ENCODE measurements at places on chromosomes 3 and 15. TPM values are rescaled to one million over a fixed set of nuclear protein-coding genes. Genes with fewer than 3 reads are reported as not detected.

- no peak for DNase-seq
These were observed 28.1 kb downstream of the ADIPOQ start for GRCh38 chr3:186870421-186871201.

DNA sequence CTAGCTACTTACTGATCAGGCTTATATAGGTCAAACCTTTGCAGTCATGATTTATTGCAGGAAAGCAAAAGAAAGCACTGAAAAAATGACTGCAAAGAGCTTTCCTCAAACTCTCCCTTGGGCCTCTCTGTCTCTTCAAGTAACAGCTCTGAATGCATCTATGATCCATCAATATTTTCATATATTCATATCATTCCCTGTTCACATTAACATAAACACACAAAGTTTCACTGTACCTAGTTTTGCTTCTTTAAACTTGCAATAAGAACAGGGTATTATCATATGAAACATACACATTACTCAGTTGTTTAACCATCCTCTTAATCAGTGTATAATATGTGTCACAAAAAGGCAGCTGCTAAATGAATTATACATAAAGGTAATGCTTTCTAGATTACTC lies 107.9 kb upstream of the ARL6 start:
- no peak for DNase-seq

DNA sequence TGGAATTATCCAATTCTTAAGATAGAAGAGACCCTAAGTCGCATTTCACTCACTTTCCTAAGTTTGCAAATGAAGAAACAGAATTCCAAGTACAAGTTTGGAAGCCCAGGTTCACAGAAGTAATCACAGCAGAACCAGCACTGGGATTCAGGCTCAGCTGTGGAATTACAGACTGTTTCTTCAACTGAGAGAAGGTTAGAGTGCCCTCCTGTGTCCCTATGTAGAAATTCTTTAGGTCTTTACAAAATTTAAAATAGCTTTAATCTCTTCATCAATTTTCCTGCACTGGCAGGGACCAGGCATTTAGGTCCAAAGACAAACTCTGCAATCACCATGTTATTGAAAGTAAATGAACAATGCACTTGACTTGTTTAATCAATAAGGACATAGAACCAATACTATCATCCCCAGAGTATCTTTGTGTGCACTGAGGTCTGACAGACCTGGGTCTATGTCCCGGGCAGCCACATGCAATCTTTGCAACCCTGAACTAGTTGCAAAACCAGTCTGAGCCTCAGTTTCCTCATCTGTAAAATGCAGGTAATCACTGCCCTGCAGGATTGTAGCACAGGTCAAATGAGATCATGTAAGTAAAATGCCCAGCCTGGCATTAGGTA lies 96.3 kb upstream of the ZBED2 start:
- DNase-seq, result peak; percentile 74

- no peak for DNase-seq
These were observed 4.4 kb upstream of the SNX22 start for GRCh38 chr15:64146885-64147681.

DNA sequence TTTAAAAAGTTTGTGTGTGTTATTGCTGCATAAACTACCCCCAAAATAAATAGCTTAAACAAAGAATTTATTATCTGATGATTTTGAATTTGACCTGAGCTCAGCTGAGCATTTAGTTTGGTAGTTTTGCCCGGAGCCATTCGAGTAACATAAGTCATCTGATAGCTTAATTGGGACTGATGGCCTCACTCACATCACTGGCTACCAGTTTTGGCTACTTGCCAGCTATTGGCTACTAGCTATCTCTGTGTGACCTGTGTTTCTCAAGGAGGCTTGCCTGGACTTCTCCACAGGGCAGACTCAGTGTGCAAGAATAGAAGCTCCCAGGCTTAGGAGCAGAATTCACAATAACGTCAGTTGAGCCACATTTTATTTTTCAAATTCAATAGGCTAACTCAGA lies 9.0 kb downstream of the CNTN3 start:
- no peak for DNase-seq

GRCh38 chr3:98531622-98532274 lies at the start of gene GPR15:
Gene GPR15, plus strand, starts transcription at chr3:98531978. Its CDS starts 56 bp downstream, at chr3:98532034.
- DNase-seq, result no peak

GRCh38 chr3:5078151-5078550 lies 43.9 kb upstream of the ARL8B start:
- DNase-seq, result no peak

DNA sequence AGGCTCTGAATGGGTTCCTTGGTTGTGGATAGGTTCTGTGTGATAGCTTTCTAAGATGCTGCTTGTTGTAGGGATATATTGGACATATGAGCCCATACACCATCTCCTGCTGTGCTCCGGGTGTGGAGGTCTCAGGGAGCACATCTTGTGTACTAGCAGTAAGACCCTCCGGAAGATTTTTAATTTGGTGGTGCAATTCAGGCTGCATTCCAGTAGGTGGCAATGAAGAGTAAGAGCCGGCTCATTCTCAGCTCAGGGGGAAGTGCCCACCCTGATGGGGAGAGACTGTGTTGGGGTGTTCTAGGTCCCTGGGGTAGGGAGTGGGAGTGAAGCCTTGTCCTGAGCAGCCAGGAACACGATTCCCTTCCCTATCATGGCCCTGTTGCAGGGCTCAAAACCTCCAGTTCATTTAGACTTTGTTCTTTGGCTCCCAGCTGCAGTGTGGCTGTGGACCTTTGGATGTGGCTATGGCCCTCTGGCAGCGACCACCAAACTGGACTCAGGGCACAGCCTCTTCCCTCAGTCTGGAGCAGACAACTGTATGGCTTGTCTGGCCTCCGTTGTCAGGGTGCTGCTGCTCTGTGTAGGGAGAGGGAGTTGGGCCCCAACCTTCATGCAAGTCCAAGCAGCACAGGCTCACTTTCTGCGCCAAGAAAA lies 104.7 kb downstream of the UNC13C start:
- DNase-seq, result peak; percentile 3

DNA sequence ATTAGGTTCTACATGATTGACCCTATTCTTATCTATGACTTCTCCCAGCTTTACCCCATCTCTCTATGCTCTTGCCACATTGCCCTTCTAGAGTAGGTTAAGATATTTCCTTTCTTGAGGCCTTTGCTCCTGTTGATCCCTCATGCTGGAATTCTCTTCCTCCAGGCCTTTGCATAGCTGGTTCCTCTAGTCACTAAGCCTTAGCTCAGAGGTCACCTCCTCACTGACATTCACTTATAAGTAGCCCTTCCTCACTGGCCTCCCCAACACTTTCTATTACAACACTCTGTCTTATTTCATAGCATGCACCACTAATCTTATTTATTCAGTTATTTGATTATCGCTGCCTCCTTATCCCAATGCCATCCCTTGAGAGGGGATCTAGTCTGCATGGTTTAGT lies 228.4 kb upstream of the COL8A1 start:
- no peak for DNase-seq

The ATP13A4 gene
- total RNA-seq, result not detected

The TMEM43 gene
- 114 TPM for total RNA-seq

The MB21D2 gene
- total RNA-seq, result 8.8 TPM

The ACOX2 gene
- total RNA-seq, result 8.1 TPM

The GATM gene
- total RNA-seq, result 0.68 TPM

Data from RPMI7951 (cell line).